SHP77 (cell line): ENCODE measurements at places on chromosomes 5 and 9.

DNA sequence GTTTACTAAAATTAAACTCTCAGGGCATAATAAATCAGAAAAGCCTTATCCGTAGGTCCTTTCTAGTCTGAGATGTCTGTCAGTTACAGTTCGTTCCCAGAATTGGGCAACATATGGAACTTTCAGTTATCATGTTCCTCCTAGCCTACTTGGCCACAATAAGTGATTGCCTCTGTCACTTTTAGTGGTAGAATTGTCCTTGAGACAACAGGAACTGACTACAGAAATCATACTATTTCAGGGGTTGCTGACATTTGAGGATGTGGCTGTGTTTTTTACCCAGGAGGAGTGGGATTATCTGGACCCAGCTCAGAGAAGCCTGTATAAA lies 956 bp downstream of the ZNF189 start:
- DNase-seq: no peak

DNA sequence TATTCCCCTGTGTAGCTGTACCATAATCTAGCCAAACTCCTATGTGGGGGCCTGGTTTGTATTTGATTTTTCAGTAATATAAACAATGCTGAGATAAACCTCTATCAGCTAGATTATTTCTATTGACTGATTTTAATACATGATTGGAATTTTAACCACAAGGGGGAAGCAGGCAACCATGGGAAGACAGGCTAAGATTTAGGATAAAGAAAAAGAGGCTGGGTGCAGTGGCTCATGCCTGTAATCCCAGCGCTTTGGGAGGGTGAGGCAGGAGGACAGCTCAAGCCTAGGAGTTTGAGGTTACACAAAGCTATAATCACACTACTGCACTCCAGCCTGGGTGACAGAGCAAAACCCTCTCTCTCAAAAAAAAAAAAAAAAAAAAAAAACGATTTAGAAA lies 18.1 kb upstream of the GPX3 start:
- no peak for DNase-seq

- DNase-seq: no peak
Observed at GRCh38 chr9:125142560-125143376, 560 bp downstream of the SCAI start.

- DNase-seq: peak; percentile 82
Observed at GRCh38 chr9:97982683-97983588, at the start of gene ANP32B. ANP32B (plus strand) TSS chr9:97983341; CDS start chr9:97983556, 215 bp downstream.

DNA sequence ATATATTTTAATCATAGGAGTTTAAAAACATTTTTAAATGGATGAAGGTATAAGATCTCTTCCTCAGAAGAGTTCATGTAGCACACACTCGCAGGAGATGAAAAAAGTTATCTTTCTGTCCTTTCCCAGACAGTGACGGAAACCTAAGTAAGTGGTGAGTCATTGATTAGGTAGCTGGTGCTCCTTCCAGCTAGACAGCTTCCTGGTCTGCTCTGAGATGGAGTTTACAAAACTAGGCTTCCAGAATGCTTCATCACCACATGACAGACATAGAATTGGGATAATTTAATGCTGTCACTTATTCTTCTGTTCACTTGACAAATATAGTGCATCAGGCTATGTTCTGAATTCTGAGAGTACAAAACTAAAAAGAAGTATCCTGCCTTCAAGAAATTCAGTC lies 2393.0 kb upstream of the C9orf72 start:
- DNase-seq: no peak

GRCh38 chr5:87099968-87100367 lies 167.7 kb upstream of the RASA1 start:
- no peak for DNase-seq

DNA sequence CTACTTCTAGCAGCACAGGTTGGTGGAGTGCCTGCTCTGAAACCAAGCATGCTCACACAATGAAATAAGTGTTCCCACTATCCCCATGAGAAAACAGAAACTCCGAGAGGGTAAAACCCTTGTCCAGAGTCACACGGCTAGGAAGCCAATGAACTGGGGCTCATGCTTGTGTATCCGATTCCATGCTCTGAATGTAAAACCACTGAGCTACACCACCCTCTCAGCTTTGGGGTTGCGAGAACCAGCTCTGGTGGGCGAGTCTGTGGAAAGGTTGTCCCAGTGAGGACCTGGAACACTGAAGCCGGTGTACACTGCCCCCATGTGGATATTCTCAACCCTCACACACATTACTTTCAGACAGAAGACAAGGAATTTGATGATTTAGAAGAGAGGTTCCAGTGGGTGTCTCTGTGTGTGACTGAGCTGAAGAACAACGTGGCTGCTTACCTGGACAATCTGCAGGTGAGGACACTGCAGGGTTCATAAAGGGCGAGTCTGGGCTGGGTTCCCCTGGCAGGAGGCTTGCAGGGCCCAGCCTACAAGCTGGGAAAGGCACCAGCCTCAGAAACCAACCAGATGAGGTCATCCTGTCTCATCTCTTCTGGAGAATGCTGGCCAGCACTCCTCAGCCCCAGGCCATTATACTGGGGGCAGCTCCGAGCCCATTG lies 37.4 kb downstream of the ARHGEF37 start:
- peak; percentile 56 for DNase-seq

- DNase-seq: no peak
Observed at GRCh38 chr5:22306011-22306410, 547.1 kb downstream of the CDH12 start.

GRCh38 chr5:136332223-136333015 lies 32.9 kb downstream of the TRPC7 start:
- DNase-seq: no peak

DNA sequence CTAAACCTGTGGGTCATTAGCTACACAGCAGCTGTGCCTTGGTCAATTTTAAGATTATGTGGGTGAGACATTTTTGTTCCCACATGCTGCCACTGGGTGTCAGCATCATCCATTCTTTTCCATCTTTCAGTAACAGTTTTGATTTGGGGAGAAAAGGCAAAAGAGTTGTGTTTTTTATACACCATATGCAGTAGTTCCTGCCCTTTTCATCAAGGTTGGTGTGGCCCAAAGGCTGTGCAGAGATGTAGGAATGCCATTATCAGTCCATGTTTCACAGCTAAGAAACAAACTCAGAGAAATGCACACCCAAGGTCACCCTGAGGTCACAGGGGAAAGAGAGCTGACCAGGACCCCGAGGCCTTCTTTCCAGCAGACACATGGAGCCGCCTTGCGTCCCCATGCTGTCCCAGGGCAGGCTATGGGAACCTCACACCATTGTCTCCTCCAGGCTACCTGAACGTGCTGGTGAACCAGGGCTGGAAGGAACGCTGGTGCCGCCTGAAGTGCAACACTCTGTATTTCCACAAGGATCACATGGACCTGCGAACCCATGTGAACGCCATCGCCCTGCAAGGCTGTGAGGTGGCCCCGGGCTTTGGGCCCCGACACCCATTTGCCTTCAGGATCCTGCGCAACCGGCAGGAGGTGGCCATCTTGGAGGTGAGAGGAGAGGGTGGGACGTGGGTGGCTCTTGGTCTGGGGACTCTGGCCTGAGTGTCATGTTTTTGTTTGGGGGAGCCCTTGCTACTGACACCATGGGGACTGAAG lies 27.8 kb upstream of the GRPEL2 start:
- DNase-seq: peak; percentile 26

DNA sequence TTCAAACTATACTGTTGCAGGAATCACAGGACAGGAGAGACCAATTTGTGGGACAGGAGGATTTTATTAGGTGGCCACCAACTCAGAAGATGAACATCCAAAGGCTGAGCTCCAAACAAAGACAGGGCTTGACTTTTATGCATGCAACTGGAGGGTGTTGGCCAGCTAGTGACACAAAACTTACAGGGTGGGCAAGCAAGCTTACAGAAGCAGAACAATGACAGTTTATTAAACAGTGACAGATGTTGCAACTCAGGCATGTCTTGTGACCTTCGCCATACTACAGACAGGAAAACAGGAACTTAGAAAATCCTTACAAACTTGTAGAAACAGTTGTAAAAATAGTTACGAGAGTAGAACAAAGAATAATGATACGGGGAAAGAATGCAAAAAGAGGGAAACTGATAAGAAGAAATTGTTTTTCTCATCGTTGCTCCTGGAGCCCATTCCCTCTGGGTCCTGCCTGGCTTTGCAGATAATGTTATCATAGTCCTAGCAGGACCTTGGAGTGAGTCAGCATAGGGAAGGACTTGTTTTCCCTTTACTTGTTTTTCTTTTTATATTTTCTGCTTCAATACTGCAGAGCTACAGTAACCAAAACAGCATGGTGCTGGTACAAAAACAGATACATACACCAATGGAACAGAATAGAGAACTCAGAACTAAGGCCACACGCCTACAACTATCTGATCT lies 2083.0 kb upstream of the ACO1 start:
- no peak for DNase-seq

- no peak for DNase-seq
Observed at GRCh38 chr5:126816649-126817048, 39.7 kb downstream of the LMNB1 start.

DNA sequence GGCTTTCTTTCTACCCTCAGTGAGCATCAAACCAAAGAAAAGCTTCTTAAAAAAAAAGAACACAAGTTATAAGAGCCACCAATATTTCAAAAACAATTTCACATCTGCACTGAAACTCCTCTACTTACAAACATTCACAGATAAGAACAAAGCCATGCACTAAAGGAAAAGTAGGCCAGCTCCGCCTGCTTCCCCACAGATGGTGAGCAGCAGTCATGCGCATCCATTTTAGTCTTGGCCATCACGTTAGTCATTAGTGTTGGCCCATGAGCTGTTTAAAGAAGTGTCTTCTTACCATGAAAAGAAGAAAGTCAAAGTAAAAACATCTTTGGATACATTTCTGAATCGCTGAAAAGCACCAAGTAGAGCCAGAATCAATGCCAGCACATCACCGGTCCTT lies 40.0 kb upstream of the SMIM23 start:
- no peak for DNase-seq

DNA sequence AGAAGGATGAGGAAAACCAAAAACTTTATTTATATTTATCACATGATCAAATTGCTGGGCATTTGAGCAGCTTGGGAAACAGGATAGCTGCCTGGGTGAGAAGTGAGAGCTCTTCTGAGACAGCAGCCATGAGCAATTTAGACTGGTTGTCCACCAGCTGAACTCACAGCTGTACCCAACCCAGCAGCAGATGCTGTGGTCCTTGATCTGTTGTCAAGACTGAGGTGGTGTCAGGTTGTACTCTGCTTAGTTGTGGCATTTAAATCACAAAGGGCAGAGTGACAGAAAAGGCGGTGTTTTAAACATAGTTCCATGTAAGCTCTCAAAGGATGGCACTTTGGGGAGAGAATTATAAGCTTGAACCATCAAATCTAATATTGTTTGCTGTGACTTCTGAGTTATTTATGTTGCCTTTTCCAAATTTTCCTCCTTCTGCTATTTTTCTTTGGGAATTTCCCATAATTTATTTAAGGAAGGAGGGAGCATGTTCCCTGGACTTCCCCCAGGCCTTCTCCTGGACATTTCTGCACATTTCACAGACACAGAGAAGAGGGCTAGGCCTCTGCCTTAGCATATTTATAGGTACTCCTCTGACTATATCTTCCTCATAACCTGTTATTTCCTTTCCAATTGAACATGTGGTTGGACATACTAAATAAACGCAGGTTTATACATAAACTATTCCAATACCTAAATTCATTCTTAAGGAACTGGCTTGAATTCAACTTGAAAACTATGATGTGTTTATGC lies 117.7 kb upstream of the FER start:
- DNase-seq: no peak

GRCh38 chr9:70551396-70551795 lies 136.9 kb upstream of the KLF9 start:
- DNase-seq: no peak

DNA sequence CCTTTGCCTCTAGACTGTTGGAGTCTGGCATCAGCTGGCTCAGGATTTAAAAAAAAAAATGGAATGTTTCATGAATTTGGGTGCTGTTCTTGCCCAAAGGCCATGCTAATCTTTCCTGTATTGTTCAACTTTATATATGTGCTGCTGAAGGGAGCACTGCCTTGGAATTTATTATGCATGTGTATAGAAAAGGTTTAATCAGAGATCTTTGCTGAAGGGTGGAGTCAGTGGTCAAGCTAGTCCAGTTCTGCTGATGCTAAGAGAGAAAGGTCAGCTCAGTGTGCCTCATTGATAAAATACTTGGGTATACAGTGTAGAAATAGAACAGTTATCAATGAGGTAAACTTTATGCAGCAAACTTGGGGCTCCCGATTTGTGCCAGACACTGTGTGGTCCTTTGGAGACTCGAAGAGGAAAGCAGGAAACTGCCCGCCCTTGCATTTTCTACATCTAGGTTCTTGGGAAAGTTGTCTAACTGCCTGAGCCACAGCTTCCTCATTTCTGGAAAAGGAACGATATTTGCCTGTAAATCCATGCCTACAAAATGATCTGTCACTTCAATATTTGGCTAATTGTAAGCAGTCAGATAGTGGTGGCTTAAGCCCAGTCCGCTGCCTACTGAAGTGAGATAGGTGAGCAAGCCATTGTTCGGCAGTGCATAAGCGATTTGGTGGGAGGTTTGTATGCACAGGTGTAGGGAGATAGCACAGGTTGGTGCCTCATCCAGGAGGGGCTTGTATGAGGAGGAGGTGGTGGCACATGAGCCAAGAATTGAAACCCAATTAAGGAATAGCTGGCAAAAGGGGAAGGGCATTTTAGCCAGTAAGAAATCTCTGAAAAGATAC lies 29.2 kb upstream of the GTF2H2C start:
- DNase-seq: no peak

- no peak for DNase-seq
Observed at GRCh38 chr9:13163946-13164345, 115.5 kb downstream of the MPDZ start.

DNA sequence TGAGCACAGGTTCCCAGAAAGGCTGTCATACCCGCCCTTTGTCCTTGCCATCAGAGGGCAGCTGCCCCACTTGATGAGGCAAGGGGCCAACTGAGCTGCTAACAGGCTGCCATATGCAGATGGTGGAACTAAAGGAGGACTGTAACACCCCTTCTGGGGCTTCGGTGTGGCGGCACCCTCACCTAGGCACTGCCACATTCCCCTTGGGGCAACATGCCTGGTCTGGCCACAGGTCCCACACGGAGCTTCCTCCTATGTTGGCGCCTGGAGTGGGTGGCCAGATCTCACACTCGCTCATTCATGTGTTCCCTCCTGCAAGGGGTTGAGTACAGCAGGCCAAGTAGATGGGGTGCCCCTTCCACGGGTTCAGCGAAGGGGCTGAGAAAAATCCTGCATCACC lies 777.4 kb upstream of the CHD1 start:
- no peak for DNase-seq

- DNase-seq: no peak
Observed at GRCh38 chr5:139155333-139155732, 42.8 kb downstream of the SIL1 start.

GRCh38 chr9:133920471-133920870 lies 71.7 kb downstream of the VAV2 start:
- no peak for DNase-seq
